SW480 (cell line): ENCODE measurements at places on chromosomes 4 and X.

DNA sequence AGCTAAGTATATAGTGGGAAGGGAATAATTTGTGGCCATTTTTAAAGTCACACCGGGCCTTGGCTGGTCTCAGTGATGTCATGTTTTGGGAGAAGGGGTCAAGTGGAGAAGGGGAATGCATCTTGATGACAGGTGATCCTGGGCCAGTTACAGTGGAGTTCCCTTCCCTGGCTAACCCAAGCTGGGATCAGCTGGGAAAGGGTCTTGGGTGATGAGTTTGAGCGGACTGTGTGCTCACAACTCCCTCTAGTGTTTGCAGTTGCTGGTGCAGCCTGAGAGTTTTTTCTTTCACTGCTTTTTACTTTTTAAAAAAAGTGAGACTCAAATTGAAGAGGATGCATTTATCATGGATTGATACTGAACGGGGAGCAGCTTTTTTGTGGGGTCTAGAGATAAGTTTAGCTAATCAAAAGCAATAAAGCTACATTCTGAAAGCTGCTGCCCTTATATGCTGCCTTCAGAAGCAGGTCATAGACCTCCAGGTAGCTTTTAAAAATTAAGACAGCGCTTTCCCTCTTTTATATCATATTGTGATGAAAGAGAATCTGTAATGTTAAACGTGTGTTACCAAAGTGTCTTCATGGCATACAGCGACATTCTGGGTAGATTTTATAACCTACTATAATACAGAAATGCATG is 164.7 kb downstream of the DCLK2 start:
- peak; percentile 2 for DNase-seq

GRCh38 chrX:413322-414201 is 26.9 kb upstream of the PPP2R3B start:
- DNase-seq, result no peak

DNA sequence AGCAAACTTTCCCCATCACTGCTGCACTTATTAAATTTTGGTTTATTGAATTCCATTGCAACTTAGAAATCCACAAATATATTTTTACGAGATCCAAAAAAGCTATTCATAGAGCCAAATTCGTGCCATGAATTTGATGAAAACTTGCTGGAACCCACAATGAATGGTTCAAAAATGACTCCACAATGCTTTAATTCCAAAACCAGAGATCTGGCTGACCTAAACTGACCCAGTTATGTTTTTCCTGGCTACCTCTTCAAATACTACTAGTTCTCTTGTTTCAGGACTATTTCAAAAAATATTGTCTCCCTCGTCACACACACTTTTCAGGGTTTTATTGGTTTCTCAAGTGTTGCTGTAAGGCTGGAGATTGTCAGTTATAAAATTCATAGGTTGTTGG is 474.8 kb downstream of the PDGFC start:
- DNase-seq, result no peak

DNA sequence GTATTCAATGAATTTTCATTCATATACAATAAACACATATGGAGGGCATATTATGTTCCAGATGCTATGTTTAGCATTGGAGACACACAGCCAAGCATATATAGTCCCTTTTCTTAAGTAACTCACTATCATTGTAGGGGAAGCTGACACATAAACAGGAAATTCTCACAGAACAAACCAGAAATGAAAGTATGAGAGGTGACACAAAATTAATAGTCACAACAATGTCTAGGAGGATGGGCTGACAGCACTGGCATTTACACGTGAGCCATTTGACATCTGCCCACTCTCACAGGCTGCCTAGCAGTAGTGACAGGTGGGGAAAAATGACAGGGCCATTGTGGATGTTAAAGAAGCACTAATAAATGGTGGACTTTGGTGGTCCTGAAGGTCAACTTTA is 2.6 kb upstream of the CNOT6L start:
- no peak for DNase-seq

GRCh38 chr4:38177641-38178391 is 217.6 kb downstream of the PTTG2 start:
- DNase-seq, result peak; percentile 58

GRCh38 chr4:77797239-77797638 is 21.9 kb downstream of the CNOT6L start:
- no peak for DNase-seq

DNA sequence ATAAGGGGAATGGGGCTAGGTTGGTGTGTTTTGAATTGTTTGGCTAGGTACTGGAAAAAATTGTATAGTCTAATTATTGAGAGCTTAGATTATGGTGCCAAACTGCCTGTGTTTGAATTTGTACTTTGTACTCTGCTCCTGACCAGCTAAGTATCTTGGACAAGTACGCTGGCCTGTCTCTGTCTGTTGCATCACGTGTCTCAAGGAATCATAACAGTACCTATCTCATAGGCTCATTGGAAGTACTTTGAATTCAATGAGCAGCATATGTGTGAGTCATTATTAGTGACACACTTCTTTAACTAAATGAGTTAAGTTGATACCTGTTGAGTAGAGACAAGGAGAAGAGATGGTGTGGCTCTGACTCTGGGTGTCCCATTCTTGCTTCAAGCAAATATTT is 69.5 kb upstream of the MND1 start:
- DNase-seq, result no peak

GRCh38 chrX:49262603-49263002 is 1.9 kb downstream of the FOXP3 start:
- no peak for DNase-seq

GRCh38 chrX:81238166-81238565 is 36.3 kb downstream of the SH3BGRL start:
- no peak for DNase-seq

- no peak for DNase-seq
These were observed 141.0 kb downstream of the NSUN7 start for GRCh38 chr4:40890764-40891163.

DNA sequence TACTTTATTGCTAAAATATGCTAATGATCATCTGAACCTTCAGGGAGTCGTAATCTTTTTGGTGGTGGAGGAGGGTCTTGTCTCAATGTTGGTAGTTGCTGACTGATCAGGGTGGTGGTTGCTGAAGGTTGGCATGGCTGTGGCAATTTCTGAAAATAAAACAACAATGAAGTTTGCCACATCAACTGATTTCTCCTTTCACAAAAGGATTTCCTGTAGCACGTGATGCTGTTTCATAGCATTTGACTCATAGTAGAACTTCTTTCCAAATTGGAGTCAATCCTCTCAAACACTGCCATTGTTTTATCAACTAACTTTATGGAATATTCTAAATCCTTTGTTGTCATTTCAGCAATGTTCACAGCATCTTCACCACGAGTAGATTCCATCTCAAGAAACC is 19.3 kb downstream of the DDIT4L start:
- no peak for DNase-seq

DNA sequence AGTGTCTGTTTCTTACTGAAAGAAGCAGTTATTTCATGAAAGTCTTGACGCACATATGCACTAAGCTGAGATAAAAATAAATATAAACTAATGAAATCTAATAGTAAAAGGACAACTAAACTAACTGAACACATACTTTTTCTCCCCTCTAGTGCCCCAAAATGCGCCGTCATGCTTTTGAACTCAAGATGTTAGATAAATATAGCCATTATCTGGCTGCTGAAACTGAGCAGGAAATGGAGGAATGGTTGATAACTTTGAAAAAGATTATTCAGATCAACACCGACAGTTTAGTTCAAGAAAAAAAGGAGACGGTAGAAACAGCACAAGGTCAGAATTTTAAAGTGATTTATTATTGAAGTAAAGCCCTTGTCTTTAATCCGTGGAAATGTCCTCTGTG is 70.2 kb downstream of the DOCK11 start:
- DNase-seq, result no peak

DNA sequence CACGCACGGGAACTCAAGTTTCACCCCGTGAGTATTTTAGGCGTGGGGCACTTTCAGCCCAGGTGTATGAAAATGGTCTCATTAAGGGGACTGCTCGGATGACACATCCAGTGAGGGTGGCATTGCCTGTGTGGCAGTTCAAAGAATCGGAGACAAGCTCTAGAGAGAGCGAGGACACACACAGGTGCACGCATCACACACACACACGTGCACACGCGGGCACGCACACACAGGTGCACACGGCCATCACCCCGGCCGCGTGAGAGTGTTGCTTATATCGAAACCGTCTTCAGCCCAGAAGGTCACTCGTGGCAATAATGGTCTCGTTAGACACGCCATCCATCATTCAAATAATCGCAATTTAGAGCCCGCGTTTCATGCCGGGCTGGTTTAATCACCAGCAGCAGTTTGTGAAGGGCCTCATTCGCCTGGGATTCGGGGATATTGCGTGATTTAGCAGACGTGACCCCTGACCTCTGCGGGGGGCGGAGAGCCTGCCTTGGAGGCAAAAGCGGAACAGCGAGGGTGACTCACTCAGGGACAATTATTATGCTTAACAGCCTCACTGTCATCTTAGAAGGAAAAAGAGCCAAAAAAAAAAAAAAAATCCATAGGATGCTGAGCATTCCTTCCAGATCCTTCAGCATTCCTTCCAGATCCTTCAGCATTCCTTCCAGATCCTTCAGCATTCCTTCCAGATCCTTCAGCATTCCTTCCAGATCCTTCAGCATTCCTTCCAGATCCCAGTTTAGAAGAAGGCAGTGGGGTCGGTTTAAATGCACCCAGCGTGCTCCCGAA is 89.4 kb upstream of the PPP2R3B start:
- no peak for DNase-seq

- DNase-seq, result peak; percentile 13
These were observed 14.9 kb downstream of the NRK start for GRCh38 chrX:105837232-105837631.

DNA sequence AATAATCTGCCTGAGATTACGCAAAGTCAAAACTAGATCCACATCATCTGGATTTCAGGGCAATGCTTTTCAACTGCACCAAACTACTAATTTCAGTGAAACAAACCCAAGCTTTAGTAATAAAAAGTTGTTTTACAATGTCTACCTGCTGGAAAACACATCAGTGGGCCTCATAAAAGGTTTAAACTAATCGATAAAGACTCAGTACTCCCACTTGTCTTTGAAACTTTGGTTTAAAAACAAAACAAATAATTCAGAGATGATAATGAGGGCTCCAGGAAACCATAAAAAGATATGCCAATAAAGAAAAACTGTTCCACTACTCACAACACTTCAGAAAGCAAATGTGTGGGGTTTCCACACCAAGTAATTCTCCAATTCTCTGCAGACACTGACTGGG is 10.2 kb downstream of the PSMD10 start:
- no peak for DNase-seq

DNA sequence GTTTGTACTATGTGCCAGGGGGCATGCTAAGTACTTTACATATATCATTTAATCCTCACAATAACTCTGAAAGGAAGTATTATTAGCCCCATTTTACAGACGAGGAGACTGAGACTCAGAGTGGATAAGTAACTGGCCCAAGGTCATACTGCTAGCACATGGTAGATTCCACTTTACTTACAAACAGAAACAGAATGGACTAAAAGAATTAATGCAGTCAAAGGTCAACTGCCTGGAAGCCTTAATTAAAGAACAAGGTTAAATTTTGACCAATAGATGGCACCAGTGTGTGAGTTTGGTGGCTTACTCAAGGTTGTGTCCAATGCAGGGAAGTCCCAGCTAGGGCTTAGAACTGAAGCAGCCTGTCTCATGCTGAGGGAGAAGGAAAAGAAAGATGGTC is 4.7 kb downstream of the RIPPLY1 start:
- DNase-seq, result peak; percentile 58

DNA sequence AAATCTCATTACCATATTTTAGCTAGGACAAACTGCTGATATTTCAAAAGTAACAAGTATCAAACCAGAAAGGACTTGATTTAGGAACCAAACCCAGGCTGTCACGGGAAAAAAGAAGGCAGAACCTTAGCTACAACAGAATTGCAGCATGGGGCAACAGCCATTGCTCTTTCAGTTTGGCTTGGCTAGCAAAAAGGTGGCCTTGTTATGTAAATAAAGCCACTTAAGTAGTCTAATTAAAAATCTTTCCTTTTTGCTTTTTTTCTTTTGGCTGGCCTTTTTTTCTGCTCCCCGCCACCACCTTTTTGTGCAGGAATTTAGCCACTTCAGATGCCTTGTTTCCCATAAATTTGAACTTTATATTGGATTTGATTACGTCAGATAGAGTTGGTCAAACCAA is 235.9 kb downstream of the CPXCR1 start:
- no peak for DNase-seq

DNA sequence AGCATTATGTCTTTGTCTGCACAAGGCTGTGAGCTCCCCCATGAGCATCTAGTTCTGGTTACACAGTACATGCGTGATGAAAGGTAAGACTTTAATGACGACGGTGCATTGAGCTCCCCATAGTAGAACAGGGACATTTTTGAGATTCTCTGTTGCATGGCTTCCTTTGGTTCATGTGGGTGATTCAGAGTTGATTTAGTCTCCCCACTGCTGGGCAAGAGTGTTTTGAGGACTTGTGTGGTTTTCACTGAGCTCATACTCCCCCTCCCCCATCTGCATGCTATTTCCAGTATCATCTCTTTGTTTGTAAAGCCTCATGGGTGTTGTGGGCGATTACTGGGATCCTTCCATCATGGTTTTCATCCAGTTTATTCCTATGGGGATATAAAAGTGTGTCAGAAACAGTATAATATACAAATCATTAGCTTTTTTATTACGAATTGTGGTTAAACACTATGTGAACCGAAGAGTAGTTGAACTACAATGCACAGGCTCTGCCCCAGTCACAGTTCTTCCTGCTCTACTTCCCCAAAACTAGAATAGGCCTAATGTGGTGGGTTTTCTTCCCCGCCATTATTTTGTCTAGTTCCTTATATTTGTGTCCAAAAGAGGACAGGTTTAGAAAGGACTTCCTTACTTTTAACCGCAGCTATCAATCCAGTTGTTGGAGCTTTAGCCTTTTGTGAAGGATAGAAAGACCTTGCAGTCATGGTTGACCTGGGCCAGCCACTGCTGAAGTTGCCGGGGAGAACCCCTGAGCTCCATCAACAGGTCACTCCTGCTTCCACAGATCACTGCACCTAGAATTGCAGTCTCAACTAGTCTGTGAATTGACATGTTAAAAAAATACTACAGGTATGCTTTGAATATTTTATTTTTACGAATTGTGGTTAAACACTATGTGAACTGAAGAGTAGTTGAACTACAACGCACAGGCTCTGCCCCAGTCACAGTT is 30.4 kb downstream of the KIT start:
- DNase-seq, result no peak

DNA sequence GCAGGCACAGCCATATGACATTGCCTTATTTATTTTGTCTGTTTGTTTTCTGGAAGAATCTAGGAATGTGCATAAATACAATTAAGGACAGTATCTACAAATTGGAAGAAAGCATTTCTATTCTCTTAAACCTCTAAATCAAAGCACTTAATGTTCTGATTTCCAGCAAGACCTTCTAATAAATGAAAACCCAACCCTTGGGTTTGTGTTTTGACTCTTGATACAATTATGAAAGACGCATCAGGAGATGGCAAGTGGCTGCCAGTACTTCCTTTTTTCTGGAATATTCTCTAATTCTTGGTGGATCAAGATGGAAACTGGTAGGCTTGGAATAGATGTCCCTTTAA is 437 bp upstream of the CPE start:
- DNase-seq, result no peak

- DNase-seq, result no peak
These were observed 82.7 kb downstream of the TECRL start for GRCh38 chr4:64326507-64326906.

GRCh38 chr4:9894644-9895332 is 113.4 kb downstream of the DRD5 start:
- no peak for DNase-seq
